Ammon's horn (tissue), 1 donor: ENCODE measurements at places on chromosomes 3 and 15.

DNA sequence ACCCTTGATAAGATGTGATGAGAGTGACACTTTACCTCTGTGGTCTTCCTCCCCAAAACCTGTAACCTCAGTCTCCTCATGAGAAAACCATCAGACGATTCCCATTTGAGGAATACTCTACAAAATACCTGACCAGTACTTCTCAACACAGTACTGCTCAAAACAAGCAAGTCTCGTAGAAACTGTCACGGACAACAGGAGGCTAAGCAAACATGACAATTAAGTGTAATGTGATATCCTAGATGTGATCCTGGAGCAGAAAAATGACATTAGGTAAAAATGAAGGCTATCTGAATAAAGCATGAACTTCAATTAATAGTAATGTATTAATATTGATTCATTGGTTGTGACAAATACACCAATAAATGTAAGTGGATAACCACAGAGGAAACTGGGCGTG lies 113.6 kb downstream of the CACNA2D3 start:
- DNase-seq: no peak

DNA sequence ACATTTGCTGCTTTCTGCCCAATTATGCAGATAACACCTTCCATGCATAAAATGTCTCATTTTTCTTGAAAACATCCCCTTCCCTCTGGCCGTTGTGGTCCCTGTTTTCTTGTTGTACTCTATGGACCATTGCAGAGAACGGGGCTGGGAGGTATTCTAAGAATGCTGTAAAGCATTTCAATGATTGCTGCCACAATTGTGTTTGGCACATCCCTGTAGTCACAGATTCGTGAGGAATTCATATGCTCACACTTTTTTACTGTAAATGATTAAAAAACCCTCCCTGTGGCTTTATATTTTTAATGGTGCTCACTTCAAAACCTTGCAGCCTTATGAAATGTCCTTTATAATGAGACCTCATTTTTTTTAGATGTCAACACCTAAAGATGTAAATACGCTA lies 207.2 kb upstream of the GBE1 start:
- no peak for DNase-seq

DNA sequence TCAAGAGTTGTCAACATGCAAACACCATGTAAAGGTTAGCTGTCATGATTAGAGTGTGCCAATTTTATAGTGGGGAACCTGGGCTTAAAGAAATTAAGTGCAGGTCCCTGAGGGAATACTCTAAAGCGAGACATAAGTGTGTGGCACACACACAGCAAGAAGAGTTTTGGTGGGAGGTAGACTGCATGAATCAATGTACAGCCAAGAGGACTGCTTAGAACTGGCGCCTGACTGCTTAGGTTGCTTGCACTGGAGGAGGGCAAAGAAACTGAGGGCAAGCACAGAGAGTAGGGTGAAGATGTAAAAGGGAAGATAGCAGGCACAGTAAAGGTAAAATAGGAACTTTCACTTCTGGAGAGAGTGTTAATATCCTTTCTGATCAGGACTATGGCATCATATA lies 184.9 kb downstream of the SOX2 start:
- DNase-seq: no peak

- DNase-seq: peak; percentile 30
Measured at GRCh38 chr3:123651449-123652341, 66.8 kb upstream of the HACD2 start.

DNA sequence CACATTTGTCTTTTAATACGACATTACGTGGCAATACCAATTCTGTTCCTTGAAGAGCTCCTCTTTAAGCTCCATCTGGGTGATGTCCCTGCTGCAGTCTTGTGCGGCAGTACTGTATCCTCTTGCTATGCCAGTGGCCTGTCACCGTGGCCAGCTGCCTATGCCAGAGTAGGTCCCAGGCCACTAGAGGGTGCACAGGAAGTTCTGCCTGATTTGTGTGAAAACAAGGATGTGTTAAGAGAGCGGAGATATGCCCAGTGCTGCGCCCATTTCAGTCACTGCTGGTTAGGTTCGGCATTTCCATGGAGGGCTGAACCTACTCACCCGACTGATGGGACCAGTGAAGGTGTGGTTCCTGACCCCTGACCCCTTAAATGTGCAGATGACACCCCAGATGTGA lies 25.2 kb downstream of the NIPA1 start:
- DNase-seq: peak; percentile 91

DNA sequence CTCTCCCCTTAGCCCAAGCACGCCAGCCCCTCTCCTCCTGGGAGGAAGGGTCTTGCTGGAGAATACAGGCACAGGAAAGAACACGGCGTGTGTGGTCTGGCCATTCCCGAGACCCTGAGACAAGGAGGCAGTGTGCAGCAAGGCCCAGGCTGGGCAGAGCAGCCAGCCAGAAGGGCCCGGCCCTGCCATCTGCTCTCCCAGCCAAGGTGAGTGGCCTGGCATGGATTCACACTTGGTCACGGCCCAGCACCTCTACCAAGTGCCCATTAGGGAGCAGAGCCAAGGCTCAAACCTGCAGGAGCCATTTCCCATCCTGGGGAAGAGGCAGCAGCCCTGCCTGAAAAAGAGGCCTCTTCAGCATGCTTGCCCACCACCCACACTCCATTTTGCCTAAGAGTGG lies 28.6 kb downstream of the MEGF11 start:
- DNase-seq: no peak

GRCh38 chr3:149023951-149024350 lies 32.6 kb downstream of the GYG1 start:
- DNase-seq: no peak

DNA sequence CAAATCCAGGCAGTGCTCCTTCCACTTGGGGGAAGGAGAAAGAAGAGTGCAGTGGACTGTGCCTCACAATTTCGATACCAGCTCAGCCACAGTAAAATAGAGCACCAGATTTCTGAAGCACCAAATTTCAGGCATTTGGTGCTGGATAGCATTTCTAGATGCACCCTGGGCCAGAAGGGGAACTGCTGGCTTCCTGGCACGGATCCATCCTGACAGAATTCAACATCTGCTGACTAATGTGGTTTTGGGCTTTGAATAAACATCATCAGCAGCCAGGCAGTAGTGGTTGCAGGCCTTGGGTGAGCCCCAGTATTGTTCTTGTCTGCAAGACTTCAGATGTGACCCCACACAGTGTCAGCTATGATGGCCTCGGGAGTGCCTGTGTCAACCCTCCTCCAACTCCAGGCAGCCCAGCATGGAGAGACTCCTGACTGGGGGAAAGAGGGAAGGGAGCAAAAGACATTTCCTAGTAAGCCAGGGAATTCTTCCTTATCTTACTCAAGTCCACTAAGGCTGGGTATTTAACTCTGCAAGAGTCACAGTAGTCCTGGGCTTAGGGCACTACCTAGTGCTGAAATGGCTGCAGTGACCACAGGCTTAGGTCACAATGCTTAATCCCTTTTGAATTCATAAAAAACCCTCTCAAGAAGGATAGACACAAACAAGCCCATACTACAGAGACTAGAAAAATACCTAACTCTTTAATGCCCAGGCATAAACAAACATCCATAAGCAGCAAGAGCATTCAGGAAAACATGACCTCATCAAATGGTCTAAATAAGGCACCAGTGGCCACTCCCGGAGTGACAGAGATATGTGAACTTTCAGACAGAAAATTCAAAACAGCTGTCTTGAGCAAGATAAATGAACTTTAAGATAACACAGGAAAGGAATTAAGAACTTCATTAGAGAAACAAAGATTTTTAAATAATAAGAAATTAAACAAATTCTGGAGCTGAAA lies 74.7 kb downstream of the SPATA16 start:
- DNase-seq: no peak

GRCh38 chr15:96330064-96330449 lies 443 bp upstream of the NR2F2 start:
- DNase-seq: peak; percentile 62

DNA sequence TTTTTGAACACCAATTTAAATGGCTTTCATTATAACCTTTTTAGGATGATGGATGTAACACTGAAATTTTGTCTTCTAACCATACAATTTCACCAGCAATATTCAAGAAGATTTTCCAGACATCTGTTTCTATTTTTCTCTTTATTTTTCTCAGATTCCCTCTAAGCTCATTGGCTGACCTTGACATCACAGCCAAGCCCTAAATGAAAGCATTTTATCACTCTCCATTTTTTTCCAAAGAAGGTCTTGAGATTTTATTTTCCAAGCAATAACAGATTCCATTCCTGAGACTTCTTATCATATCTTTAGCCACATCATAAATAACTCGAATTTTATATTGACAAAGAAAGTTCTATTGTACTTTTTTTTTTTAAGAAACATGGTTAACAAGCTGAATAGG lies 392.6 kb upstream of the THBS1 start:
- DNase-seq: no peak

DNA sequence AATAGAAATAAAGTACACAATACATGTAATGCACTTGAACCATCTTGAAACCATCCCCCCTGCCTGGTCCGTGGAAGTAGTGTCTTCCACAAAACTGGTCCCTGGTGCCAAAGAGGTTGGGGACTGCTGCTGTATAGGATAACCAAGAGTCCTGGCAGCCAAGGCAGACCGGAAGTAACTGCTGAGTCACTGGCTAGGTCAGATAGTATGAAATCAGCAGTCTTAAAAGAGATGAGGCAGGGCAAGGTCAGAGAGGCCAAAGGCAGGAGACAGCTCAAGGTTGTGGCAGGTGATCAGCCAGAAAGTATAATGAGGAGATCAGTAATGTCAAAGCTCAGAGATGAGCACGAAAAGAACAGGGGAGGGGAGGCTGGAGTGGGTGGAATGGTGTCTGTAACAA lies 60.2 kb downstream of the MAP3K13 start:
- DNase-seq: no peak

DNA sequence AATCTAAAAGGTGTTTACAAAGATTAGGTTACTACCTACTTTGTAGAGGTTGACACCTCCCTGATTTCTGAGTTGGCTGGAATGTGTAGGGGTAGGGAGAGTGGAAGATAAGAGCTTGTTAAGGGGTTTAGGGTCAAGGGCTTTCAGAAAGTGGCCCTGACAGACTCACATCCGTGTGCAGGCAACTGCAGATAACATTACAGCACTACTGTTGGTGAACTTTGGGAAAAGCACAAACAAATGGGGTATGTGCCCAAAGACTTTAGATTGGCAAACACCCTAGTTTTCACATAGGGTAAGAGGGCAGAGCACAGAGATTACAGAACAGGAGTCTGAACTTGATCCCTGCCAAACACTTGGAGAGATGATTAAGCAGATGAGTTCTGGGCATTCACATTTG lies 375.7 kb downstream of the EPHB1 start:
- DNase-seq: no peak

GRCh38 chr3:52050571-52050970 lies 5.8 kb downstream of the DUSP7 start:
- DNase-seq: no peak

DNA sequence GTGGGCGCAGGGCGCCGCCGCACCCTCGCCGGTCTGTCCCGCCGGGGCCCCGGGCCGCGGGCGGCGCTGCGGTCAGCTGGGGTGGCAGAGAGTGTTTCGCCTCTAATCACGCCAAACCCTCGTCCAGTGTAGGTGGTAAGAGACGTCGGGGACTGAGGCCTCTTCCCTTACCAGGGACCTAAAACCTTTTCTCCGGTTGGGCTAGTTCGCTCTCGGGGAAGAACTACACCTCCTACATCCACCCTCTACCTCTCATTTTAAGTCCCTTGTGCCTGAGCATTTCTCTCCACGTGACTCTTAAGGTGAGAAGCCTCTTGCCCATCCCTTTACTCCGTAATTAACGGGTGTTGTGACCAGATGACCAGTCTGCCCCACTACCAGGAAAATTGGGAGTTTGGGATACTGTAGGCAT lies 520 bp downstream of the TMEM42 start:
- peak; percentile 29 for DNase-seq
